Tibial nerve (tissue), 4 donors: ENCODE measurements at places on chromosomes 1 and 21. TPM values are rescaled to one million over a fixed set of nuclear protein-coding genes. Genes with fewer than 3 reads are reported as not detected.

The SYPL2 gene
- total RNA-seq, result 1.5 TPM

The AK2 gene
- total RNA-seq, result 127 TPM

The PRDM16 gene
- total RNA-seq, result 10.3 TPM

The LENEP gene
- not detected for total RNA-seq

The PTCH2 gene
- total RNA-seq, result 7.6 TPM

The KCND3 gene
- total RNA-seq, result 4.4 TPM

The DSCAM gene
- total RNA-seq, result 0.44 TPM

The RXRG gene
- total RNA-seq, result 3.3 TPM

The ADGRB2 gene
- total RNA-seq, result 10.5 TPM

The KPRP gene
- not detected for total RNA-seq

The BCAN gene
- not detected for total RNA-seq
